ENCODE measurements at places on chromosomes 12 and 14.

DNA sequence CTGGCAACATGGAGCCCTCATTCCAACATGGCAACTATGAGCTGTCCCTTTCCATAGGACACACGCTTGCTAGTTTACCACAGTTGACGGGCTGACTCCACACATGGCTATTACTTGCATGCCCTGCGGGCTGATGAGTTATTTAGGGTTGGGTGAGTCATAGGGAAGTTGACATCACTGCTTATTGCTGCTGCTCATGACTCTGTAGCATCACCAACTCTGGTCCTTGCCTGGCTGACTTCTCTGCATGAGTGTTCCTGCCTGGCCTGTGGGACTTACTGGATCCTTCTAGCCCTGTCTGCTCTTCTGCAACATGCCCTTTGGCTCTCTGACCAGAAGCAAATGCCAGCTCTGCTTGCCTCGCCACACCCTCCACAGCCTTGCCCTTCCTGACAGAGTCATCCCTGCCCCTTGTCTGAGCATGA is 199.5 kb downstream of the ANO6 start:
- no peak for DNase-seq

GRCh38 chr12:128969480-128970055 is 116.3 kb downstream of the GLT1D1 start:
- DNase-seq, result no peak

- peak; percentile 81 for DNase-seq
Measured at GRCh38 chr12:49538510-49539403, at the start of gene KCNH3. TSS of gene KCNH3 (plus strand) at chr12:49539030. CDS start at chr12:49539417, 387 bp downstream.

DNA sequence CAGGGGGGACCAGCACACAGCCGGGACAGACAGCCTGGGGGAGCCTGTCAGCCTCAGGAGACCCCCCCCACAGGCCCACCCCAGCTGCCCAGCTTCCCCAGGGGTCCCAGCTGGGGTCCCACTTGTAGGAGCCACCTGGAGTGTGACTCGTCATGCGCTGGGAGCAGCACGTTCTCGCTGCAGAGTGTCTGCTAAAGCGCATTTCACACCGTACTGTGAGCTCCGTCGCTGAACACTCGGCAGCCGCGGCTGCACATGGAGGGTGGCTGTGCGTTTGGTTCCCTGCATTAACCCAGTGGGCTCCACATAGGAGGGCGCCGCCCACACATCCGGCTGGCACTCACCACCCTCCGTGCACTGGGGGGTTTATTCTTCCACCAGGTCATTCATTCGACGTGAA is 56.7 kb downstream of the FBRSL1 start:
- no peak for DNase-seq

GRCh38 chr12:6336079-6336888 is 5.6 kb downstream of the TNFRSF1A start:
- peak; percentile 42 for DNase-seq

- DNase-seq, result no peak
Measured at GRCh38 chr12:10073261-10073660, 25.5 kb downstream of the CLEC1A start.

- DNase-seq, result no peak
Measured at GRCh38 chr14:94462763-94463572, 10.4 kb upstream of the SERPINA11 start.

- no peak for DNase-seq
Measured at GRCh38 chr14:88849716-88850115, 25.3 kb downstream of the TTC8 start.

- DNase-seq, result no peak
Measured at GRCh38 chr12:45232756-45233372, 17.0 kb downstream of the ANO6 start.

GRCh38 chr14:50025776-50026175 is 90.6 kb downstream of the VCPKMT start:
- DNase-seq, result no peak

- no peak for DNase-seq
Measured at GRCh38 chr14:48456051-48456450, 780.6 kb upstream of the MDGA2 start.

DNA sequence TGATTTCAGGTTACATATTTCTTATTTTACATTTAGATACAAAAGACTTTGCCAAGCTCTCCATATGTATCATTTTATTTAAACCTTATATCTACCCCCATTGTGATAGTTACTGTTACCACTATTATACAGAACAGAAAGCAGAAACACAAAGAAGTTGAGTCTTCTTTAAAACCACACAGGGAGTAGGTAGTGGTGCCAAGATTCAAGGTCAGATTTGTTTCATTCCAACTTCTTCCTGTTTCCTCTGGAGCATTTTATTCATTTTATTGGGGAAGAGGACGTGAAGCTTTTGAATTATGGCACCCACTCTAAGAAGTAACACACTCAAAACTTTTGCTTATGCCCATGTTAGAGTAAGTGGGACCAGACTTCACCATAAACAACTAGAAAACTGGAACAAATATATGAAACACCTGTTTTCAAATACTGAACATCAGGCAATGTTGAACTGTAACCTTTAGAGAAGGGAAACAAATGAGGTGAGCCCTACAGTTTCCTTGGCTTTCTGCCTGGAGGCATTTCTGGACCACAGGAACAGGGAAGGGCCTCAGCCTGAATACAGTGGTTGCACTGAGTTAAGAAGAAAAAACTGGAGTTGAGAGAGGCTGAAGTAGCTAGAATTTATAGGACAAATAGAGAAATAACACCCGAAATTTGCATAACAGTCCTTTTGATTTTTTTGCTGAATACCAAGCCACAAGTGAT is 160.4 kb upstream of the SSTR1 start:
- no peak for DNase-seq

DNA sequence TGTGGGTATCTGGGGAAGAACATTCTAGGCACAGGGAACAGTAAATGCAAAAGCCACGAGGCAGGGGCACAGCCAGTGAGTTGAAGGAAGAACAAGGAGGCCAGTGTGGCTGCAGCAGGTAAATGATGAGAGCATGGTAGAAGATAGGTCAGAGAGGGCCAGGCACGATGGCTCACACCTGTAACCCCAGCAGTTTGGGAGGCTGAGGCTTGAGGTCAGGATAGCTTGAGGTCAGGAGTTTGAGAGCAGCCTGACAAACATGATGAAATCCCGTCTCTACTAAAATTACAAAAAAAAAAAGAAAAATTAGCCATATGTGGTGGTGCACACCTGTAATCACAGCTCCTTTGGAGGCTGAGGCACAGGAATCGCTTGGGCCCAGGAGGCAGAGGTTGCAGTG is 86.7 kb upstream of the ESRRB start:
- DNase-seq, result no peak

GRCh38 chr12:128743916-128744315 is 79.8 kb downstream of the SLC15A4 start:
- DNase-seq, result no peak

GRCh38 chr12:113700943-113701342 is 229.3 kb upstream of the LHX5 start:
- no peak for DNase-seq

DNA sequence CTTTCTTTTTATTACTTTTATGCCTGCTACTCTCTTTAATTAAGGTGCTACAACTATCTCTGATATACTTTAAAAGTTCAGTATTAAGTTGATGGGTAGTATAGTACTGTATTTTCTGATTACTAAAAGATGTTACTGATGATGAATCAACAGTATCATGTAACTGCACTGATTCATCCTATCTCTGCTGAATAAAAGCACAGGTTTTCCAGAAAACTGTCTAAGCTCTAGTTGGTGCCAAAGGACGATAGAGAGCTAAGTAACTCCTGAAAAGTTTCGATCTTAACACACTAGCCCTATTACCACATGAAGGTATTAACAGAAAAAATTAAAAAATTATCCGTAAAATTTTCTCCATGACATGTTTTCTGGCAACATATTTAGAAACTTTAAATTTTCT is 2.1 kb downstream of the SCAF11 start:
- no peak for DNase-seq

DNA sequence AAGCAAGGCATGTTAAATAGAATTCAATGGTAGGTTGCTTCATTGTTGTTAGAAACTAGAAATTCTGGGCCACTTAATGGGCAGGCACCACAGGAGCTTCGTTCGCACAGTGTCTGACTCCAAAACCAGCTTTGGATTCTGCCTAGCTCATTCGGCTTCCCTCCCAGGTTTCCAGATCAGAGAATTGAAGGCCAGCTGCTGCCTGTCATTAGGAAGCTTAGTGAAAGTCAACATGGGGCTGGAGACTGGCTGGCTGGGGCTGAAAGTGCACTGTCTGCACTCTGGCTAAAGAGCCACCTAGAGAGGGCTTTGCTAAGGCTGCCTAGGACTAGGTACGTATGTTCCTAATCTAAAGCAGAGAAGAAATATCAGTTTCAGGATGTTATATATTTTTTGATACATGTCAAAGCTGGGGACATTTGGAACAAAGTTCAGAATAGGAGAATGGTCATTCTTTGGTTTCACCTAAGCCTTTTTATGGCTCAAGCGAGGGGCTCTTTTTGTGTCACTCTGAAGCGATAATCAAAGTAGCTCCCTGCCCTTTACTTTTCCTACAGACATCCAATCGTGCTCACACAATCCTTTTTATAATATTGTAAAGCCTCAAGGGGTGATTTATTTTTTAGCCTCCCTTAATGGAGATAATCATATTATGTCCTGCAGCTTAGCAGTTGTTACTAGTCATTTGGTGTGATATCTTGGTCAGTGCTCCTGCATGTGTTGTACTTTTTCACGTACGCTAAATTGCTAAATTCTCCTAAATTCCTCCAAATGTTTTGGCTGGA is 238.5 kb upstream of the NAV3 start:
- no peak for DNase-seq

All from activated T-cell treated with anti-CD3 and anti-CD28 coated beads for 4 hours (primary cell).